ENCODE measurements at places on chromosomes 16 and 17. TPM values are rescaled to one million over a fixed set of nuclear protein-coding genes. Genes with fewer than 3 reads are reported as not detected.

DNA sequence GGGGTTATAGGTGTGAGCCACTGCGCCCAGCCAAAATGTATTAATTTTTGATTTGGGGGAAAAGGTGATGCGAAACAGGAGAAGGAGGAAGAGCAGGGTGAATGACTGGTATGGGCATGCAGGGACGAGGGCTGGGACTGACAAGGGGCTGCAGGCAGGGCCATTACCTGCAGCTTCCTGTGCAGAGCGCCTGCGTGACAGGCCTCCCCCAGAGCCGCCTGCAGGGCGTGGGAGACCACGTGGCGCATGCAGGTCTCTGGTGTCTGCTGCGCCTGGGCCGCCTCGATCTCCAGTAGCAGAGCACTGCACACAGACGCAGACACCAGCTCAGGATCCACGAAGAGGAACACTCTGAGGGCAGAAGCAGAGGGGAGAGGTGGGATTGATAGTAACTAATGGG lies 32.4 kb downstream of the PIK3R6 start:
- no peak for DNase-seq

DNA sequence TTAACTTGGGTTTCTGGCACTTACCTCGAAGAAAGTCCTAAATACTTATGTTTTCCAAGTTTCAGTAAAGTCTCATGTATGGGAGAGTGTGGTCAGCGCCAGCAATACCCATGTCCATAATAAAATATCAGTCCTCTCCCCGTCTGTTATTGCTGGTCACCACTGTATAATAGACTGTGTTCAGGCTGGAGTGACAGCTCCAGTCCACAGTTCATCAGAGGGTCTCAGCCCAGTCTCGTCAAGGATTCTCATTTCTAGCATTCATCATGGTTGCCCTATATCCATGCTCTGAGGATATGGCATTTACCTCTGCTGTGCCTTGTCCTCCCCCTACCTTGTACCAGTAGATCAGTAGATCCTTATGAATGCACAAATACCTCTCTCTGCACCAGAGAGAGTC lies 384.5 kb downstream of the NPIPA7 start:
- no peak for DNase-seq

- DNase-seq = no peak
Measured at GRCh38 chr17:66730461-66730923, 104.4 kb upstream of the CACNG5 start.

Gene RNU2-1
- 3,764 TPM for total RNA-seq

- DNase-seq = peak; percentile 68
Measured at GRCh38 chr17:78383725-78384471, 5.4 kb downstream of the PGS1 start.

Gene HBA2
- total RNA-seq = not detected

DNA sequence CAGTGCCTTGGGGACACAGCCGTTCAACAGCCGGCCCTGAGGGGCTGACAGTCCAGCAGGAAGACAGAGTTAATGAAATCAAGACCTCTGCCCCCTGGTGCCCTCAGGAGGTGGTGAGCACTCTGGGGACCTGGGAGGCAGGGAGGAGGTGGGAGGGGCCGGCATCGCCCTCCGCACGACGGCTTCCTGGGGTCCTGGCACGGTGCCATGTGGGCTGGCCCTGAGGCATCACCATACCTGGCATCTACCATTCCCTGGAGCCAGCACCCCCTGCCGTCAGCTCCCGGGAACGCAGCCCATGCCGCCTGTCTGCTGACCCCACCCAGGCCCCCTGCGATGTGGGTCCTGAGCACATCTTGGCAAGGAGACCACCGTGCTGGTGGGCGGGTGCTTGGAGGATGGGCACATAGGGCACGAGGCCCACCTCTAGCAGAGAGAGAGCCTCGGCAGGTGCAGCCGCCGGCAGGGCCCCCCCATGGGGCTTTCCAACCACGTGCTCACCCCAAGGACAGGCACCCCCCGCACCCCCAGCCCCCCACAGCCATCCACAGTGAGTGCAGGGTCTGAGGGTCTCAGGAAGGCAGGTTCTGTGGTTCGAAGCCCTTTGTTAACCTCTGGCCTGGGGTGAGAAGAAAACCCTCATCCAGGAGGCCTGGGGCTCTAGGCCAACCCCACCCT lies 52.5 kb downstream of the ZFPM1 start:
- DNase-seq = peak; percentile 74

GRCh38 chr17:41657176-41657754 lies 31.4 kb upstream of the EIF1 start:
- no peak for DNase-seq

DNA sequence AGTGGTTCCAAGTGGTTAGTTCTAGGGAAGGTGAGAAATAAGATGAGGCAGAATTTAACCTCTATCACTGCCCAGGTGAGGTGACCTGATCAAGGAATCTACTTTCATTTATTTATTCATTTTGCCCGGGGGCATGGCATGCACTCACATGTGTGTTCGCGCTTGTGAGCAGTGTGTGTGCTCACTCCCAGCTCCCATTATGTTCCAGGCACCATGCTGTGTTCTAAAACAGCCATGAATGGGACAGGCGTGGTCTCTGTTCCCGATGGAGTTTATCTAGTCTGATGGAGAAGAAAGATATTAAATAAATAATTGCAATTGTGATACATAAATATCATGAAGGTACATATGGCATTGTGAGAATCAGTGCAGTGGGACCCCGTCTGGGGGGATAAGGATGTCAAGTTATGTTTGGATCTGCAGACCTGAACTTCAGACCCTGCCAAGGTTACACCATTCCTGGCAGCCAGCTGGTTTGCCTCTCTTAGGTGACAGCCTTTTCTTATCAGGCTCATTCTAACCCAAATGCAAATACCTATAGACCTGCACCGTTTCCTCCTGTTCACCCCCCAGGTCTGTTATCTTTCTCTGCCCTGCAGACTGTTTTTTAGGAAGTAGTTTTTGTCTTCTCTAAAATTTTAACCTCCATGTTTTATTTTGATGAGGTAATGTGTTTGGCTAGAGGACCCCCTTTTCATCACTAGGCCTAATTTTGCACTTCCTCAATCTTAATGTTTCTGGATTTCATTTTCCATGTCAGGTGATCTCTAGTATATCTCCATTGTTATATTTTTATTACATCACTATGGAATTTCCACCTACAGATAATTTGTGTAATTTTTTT lies 11.8 kb downstream of the CYB5B start:
- DNase-seq = no peak

Gene HS3ST3B1
- total RNA-seq = 5.9 TPM

DNA sequence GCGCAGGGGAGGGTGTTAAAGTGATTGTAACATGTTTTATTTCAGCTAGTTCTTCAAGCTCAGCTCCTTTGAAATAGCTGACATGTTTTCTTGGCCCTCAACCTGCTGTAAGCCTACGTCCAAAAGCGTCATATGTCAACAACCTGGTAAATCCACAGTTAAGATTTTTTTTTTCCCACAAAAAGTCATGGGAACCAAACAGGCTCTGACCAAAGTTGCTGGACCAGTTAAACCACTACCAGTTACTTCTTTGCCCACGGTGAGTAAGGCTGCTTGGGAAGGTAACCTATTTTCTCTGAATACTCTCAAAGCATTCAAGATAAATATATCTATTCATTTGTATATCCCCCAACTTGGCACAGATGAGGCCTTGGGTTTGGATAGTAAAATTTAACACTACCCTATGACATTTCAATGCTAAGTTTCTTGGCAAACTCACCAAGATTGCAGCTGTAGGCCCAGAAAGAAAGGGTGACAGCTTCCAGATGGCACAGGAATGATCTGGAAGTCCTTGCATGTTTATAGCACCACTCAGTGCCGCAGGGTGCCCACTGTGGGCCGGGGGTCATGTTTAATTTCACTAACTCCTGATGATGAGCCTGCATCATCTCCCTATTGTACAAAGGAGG lies 166.2 kb downstream of the XYLT1 start:
- DNase-seq = no peak

GRCh38 chr16:81618661-81619060 lies 160.4 kb upstream of the PLCG2 start:
- no peak for DNase-seq

GRCh38 chr17:76527430-76528111 lies 9.9 kb downstream of the CYGB start:
- peak; percentile 46 for DNase-seq

Gene CDH3
- total RNA-seq = 0.44 TPM

DNA sequence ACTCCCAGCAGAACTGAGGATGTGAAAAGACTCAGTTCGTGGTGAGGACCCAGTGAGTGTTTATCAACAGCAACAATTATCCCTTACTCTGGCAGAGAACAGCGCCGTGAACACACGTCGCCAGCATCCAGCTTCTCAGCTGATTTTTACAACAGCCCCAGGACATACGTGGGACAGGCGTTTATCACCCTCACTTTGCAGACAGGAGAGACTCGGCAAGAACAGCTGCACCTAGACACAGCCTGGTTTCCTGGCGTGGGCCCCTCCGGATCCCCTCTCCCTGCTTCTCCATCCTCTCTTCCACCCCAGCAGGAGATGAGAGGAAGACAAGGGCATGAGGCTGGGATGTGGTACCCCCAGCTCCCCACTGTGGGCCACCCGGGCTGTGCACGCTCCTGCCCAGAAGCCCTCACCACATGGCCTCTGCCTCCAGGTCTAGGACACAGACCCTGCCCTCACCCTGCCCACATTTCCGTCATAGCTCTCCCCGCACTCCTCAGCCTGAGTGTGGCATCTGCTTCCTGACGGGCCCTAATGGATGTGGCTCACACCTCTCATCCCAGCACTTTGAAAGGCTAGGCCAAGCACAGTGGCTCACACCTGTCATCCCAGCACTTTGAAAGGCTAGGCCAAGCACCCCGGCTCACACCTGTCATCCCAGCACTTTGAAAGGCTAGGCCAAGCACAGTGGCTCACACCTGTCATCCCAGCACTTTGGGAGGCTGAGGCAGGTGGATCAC lies 17.5 kb downstream of the ABR start:
- no peak for DNase-seq

DNA sequence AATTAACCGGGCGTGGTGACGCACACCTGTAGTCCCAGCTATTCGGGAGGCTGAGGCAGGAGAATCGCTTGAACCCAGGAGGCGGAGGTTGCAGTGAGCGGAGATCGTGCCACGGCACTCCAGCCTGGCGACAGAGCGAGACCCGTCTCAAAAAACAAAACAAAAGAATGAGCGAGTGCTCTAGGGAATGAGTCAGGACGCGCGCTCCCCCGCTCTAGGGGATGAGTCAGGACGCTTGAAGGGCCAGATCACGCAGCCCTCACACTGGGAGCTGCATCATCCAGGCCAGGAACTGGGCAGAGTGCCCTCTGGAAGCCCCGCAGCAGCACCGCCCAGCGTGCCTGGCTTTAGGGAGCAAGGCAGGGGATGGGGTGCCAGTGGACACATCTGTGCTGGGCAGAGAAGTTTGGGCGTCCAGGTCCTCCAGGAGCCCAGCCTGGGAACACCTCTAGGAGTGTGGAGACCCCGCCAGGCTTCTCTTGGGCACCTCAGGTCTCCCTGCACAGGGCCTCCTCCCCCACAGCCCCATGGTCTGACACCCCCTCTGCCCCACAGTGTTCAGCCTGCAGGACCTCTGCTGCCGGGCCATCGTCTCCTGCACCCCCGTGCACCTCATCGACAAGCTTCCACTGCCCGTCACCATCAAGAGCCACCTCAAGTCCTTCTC lies 3.9 kb upstream of the WFIKKN1 start:
- no peak for DNase-seq

Gene CRYM
- not detected for total RNA-seq

- DNase-seq = no peak
Measured at GRCh38 chr17:78442648-78443218, 64.3 kb downstream of the PGS1 start.

Gene TBKBP1
- 11.7 TPM for total RNA-seq

Gene HBQ1
- 2.0 TPM for total RNA-seq

DNA sequence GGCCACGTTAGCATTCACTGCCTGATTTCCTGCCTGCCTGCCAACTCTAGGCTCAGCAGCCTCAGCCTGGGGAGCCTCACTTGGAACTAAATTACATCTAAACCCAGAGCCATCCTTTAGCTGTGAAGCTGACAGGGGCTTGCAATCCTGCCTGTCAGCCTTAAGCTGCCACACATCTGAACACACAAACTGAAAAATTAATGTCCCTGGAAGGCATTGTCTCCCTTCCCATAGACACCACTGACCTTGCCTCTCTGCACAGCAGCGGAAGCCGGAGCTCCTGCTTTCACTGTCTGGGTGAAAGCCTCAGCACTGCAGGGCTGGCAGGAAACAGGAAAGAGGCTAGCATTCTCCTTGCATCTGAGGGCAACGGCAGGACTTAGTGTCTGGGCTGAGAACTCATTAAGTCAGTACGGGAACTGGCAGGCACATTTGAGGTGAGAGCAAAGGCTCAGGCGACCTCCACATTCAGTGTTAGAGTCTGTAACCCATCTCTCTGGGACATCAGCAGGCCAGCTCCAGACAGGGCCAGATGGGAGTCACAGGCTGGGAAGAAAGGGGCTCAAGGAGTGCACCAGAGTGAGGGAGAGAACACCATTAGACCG lies 452.4 kb upstream of the C16orf82 start:
- DNase-seq = no peak

DNA sequence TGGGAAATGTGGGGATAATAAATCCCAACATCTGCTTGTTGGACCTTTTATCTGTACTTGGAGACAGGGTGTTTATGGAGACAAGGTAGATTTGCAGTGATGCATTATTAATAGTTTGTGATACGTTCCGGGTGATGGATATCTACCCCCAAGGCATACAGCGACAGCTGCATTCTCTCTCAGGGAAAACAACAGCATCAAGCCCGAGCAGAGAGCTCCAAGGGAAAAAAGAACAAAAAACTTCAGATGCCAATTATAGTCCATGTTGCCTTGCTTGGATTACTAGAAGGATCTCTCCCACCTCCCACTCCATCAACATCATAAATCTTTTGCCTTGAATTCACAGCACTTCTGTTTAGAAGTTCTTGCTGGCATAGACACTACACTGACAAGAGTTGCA lies 187.5 kb upstream of the CDH11 start:
- DNase-seq = no peak

Gene TM4SF5
- total RNA-seq = not detected

- no peak for DNase-seq
Measured at GRCh38 chr16:25020112-25020631, 5.0 kb upstream of the ARHGAP17 start.

Gene TNFRSF17
- not detected for total RNA-seq

- DNase-seq = no peak
Measured at GRCh38 chr17:55814377-55814776, 63.5 kb downstream of the PCTP start.

Gene OTOP2
- not detected for total RNA-seq

DNA sequence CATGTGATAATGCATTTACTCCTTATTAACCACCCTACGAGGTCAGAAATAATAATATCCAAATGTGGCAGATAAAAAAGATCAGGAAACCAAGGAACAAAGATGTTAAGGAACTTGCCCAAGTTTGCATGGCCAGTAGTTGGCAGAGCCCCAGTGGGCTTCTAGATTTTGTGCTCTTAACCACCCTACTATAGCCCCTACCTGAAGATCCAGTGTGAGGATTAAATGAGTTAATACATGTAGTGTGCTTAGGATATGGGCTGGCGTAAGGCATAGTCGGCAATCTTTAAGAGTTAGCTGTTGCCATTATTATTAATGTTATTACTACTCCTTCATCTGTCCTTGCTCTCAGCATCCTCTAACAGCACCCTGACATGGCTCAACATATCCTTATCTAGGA lies 153.4 kb downstream of the SDK2 start:
- DNase-seq = no peak
